DMS79 (cell line): ENCODE measurements at places on chromosomes 2 and 18.
A peak's percentile ranks its signal among the peaks of the same experiment; 100 is the strongest.

DNA sequence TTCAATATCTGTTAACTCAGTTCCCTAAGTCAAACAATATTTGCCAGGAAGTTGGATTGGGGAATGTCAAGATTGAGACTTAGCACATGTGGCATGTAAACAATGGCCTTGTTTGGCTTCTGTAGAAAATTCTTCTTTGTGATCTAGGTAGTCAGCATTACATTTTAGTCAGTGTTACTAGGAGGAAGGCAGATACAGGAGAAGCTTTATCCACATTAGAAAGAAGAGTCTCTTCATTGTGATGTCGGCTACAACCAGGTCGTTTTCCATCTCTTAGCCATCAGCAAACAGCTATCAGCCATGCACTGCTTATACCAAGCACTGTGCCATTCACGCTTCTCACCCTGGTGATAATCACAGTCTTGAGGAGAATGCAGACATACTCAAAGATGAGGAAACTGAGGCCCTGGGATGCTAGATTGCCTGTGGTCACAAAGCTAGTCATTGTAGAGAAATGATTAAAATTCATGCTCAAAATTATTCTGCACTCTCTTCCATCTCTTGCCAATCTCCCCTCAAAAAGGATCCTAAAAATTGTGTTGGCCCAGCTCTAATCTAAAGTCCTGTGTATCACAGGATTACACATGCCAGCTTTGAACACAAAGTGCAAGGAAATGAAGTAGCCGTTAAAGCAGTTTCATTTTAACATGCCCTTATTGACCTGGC lies 3.2 kb downstream of the GALNT5 start:
- no peak for DNase-seq

- no peak for DNase-seq
These were observed 1.8 kb upstream of the AGBL5 start for GRCh38 chr2:27049422-27050280.

DNA sequence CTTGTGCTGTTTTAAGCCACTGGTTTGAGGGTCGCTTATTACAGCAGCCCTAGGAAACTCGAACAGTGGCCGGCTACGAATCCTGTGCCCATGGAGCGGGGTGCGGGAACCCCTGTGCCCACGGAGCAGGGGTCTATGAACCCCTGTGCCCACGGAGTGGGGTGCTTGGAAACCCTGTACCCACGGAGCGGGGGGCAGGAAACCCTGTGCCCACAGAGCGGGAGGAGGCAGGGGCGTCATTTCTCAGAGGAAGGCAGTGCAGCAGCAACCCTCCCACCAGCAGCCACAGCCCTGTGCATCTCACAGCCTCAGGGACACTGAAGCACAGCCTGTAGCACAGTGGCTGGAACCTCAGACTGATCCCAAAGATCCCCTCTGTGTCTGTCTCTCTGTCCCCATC lies 34.2 kb upstream of the GPC1 start:
- no peak for DNase-seq

DNA sequence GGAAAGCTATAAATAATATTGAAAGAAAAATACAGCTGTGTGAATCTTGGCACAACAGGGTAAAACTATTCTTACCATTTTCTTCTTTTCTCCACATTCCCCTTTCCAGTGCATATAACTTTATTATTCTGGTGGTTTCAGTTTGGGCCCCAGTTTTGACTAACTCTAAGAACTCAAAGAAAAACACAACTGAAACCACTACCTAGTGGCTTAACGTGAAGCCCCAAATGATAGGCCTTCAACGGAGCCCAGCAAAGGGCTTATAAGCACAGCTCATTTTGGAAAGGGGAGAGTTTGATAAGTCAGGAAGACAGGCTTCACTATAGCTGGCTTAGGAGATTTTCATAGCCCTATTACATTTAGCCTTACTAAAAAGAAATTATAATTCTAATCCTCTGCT lies 62.4 kb downstream of the PPP1R1C start:
- no peak for DNase-seq

DNA sequence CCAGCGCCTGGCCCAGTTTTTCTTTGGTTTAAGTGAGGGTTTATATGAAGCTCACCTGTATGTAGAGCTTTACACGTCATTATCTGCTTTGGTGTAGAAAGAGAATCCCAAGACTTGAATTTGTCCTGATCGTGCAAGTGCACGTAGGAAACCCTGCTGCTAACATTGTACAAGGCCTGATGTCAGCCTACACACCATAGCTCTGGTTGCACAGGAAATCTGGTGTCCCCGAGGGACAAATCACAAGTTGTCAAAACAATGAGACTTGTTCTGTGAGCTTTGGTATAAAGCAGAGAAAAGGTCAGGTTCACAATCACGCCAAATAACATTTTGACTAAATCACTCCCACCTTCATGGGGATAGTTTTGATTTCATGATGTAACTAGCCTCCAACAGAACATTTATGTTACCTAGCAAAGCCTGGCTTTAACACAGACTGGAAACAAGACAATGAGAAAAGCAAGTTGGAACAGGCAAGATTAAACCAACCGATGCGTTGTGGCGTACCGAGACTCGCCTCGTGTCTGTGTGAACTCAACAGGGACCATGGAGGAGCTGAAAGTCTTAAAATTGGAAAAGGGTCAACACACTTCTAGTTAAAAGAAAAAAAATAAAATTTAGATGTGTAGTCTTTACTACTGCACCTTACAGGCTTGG lies 41.4 kb downstream of the ZAP70 start:
- DNase-seq, result no peak

DNA sequence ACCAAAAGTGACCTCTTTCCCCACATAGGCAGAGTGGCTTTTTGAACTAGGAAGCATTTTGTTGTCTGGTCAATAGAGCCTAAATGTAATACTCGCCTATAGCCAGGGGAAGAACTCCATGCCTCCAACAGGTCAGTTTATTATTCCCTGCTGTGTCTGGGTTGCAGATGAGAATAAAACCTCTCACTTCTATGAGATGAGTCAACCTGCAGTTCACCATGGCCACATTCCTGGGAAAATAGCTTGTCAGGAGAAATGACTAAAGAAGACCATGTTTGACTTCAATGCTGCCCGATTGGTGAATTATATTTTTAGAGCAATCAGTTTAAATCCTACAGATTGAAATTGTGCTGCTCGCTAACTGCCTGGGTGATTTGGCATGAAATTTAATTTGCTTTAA lies 46.7 kb upstream of the LRRTM1 start:
- DNase-seq, result no peak

DNA sequence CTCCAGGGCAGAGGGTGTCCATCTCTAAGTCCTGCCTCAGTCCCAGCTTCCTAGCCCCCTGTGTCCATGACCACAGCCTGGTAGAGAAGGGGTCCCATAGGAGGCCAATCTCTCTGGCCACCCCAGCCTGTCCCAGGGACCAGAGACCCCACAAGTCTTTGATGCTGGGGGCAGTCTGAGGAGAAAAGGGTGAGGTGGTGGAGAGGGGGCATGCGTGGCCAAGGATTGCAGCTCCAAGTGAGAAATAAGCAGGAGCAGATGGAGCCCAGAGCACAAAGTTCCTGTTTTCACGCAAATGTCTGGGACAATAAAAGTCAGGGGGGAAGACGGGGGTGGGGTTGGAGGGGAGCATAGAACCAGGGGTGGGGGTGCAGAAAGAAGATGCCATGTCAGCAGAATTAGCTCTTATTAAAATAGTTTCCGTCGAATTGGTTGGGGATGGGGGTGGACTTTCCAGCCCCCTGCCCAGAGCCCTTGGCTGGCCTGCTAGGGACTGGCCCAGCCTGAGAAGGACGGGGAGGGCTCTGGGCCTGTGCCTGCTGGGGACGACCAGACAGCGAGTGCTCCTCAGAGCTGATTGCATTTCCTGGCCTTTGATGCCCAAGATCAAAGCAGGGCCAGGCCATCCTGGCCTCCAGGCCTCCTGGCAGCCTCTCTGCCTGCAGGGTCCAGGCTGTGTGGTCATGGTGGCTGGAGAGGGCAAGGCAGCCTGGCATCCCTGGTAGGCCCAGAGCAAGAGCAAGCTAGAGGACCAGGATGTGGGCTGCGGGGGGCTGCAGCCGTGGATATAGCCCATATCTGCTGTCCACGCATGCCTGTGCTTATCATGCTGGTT lies 337.1 kb downstream of the DYSF start:
- no peak for DNase-seq

DNA sequence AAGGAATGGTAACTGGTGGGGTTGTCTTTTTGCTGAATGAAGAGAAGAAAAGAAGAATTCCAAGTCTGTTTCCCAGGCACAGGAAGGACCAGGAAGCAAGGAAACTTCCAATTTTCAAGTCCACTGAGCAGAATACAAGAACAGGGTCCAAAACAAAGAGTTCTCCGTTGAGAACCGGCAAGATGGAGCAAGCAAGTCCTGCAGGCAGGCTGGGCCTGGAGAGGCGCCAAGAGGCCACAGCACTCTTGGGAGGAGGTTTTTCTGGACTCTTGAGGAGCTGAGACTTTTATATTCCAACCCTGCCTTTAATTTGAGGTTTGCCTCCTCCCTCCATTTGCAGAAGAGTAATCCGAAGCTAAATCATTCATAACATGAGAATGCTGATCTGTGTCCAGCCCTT lies 224.5 kb downstream of the IKZF2 start:
- no peak for DNase-seq

DNA sequence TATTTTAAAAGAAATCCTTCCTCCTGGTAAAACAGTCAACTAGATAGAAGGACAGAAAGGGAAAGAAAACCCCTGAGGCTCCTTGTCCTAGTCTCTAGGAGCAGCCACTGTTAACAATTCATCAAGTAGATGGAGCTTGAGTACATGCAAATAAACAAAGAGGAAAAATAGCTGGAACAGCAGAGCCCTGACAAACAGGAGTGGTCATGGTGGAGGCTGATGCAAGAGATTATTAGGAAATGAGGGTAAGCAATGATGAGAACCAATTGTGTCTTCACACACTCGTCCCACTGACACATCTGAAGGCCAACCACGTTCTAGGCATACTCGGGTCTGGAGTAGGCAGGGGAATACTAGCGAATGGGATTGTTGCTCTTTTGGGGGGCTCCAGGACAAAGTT lies 9.2 kb downstream of the DLGAP1 start:
- DNase-seq, result peak; percentile 52

DNA sequence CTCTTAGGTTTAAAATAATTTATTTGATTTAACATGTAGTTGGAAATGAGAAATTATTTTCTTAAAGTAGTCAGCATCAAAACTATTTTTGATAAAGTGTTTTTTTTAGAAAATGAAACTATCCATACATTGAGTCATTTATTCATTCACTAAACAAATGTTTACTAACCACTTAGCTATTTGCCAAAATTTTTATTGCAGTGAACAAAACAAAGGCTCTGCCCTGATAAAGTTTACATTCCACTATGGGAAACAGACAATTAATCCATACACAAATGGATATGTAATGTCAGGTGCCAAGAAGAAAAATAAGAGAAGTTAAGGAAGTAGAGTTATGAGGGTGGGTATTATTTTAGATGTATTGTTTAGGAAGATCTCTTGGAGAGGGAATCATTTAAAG lies 19.1 kb upstream of the CCDC178 start:
- DNase-seq, result no peak

DNA sequence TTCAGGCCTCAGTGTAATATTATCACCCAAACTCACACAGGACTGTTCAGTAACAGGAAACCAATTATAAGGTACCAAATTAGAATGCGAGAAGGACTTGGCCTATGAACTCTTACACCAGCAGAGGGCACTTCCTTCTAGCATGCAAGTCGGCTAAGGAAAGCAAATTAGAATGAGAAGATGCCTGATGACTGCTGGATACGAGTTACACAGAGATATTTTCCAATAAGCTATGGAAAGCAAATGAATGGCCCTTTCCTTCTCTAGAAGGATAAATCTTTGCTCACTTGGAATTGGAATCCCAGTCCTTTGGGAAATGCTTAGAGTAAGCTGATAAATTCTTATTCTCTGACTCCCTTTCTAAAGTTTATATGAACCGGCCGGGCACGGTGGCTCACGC lies 109.8 kb downstream of the AP1S3 start:
- no peak for DNase-seq

GRCh38 chr2:190583507-190584337 lies 49.2 kb upstream of the NEMP2 start:
- peak; percentile 8 for DNase-seq

- no peak for DNase-seq
These were observed 93.3 kb downstream of the KCNF1 start for GRCh38 chr2:11005032-11005431.

- no peak for DNase-seq
These were observed 65.1 kb downstream of the SIGLEC15 start for GRCh38 chr18:45890606-45891005.

DNA sequence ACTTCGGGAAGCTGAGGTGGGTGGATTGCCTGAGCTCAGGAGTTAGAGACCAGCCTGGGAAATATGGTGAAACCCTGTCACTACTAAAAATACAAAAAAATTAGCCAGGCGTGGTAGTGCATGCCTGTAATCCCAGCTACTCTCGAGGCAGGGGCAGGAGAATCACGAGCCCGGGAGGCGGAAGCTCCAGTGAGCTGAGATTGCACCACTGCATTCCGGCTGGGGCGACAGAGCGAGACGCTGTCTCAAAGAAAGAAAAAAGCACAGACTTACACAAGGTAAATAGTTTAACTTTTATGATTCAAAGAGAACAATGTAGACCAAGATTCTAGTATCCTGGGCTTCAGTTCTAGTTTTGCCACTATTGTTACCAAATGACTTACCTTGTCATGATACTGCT lies 37.4 kb downstream of the NCKAP1 start:
- DNase-seq, result no peak

- DNase-seq, result no peak
These were observed 173.8 kb upstream of the SIX3 start for GRCh38 chr2:44767691-44768090.

DNA sequence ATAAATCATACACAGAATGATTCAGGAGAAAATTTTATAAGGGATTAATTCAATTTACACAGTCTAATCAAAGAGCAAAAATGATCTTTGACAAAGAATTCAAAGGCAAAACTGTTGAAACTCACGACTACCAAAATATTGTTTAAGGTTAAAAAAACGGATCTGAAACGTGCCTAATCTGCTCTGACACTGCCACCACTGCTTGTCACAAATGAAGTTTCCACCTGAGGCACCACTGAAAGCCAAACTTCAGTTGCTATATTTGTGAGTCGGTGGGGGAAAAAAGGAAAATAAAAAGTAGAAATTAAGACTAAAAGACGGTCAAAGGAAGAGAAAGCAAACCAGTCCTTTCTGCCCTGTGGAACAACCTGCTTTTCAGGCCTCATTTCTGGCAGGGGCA lies 140.6 kb upstream of the DNMT3A start:
- DNase-seq, result no peak

- no peak for DNase-seq
These were observed 55.6 kb downstream of the PKP4 start for GRCh38 chr2:158512323-158512722.

DNA sequence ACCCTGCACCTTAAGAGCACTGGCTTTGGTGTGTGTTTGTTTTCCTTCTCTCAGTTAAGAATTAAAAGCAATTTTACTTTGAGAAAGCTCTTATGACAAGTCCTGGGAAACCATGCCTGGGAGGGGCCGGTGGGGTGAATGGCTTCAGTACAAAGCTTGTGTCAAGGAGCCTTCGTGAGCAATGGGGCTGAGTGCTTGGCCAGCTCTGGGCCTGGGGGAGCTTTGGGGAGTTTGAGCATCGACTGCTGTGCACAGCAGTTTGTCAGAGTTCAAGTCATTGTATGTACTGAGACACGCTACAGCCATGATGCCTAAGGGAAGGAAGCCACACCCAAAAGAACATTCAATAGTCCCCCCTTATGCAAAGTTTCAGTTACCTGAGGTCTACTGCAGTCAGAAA lies 75.8 kb downstream of the ARHGEF4 start:
- no peak for DNase-seq

GRCh38 chr2:68723181-68723580 lies 11.4 kb upstream of the ARHGAP25 start:
- no peak for DNase-seq

GRCh38 chr2:228801451-228801850 lies 469.6 kb downstream of the PID1 start:
- DNase-seq, result no peak
